ENCODE measurements at places on chromosomes 4 and X. TPM values are rescaled to one million over a fixed set of nuclear protein-coding genes. Genes with fewer than 3 reads are reported as not detected.

DNA sequence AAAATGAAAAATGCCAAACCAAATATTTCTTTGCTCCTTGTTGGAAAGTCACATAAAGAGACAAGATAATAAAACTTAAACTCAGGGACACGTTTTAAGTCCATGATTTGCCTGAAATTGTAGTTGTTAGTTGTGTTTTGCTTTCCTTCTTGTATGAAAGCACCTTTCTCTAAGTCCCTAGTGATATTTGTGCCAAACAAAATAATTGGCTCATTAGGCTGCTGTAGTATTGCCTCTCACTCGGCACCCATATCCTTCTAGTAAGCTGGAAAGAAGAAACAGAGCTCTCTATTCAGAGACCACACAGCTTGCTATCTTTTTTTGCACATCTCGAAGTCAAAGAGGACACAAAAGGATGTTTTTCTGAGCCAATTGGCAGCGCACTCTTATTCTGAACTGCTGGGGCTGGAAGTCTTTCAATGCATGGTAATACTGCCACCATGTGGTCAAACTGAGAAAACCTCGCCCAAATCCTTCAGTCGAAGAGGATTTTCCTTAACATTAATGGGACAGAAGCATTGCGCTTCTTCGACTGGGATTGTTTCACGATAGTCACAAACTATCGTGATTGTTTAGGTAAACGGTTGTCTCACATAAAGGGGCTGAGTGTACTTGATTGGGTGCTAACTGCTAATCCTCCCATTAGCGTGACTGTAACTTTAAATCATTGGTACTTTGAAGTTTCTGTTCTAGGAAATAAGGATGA lies 571.9 kb upstream of the LCORL start:
- peak; percentile 49 for DNase-seq

GRCh38 chr4:47538825-47539154 lies 53.7 kb downstream of the ATP10D start:
- no peak for DNase-seq

Gene FHDC1
- 3.5 TPM for total RNA-seq

DNA sequence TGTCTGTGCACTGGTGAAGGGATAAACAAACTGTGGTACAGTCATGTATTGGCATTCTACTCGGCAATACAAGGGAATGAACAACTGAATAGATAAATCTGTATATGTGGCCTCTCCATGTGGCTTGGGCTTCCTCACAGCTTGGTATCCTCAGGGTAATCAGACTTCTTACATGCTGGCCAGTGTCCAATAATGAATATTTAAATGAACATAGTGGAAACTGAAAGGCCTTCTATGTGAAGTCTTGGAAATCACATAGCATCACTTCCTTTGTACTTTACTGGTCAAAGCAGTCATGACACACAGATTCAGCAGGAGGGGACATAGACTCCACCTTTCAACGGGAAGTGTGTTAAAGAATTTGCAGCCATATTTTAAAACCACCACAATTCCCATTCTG lies 33.4 kb upstream of the GPR101 start:
- no peak for DNase-seq

GRCh38 chr4:7390336-7390735 lies 44.4 kb downstream of the PSAPL1 start:
- DNase-seq = no peak

- DNase-seq = no peak
These were observed 508.1 kb downstream of the STIM2 start for GRCh38 chr4:27368781-27369180.

DNA sequence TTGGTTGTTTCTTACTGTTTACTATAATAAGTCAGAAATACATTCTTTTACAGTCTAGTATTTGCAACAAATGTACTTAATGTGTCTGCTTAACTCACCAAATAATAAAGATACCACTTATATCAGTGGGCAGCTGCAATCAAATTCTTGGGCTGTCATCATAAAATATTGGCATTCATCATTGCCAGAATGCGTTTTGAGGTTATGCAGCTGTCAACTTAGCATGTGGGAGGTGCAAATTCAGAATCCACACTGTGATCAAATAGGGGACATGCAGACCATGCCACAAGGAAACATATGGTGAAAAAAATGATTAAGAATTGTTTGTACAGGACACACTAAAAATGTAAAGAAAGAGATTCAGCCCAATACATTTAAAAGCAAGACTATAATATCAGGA lies 86.5 kb downstream of the HCCS start:
- no peak for DNase-seq

DNA sequence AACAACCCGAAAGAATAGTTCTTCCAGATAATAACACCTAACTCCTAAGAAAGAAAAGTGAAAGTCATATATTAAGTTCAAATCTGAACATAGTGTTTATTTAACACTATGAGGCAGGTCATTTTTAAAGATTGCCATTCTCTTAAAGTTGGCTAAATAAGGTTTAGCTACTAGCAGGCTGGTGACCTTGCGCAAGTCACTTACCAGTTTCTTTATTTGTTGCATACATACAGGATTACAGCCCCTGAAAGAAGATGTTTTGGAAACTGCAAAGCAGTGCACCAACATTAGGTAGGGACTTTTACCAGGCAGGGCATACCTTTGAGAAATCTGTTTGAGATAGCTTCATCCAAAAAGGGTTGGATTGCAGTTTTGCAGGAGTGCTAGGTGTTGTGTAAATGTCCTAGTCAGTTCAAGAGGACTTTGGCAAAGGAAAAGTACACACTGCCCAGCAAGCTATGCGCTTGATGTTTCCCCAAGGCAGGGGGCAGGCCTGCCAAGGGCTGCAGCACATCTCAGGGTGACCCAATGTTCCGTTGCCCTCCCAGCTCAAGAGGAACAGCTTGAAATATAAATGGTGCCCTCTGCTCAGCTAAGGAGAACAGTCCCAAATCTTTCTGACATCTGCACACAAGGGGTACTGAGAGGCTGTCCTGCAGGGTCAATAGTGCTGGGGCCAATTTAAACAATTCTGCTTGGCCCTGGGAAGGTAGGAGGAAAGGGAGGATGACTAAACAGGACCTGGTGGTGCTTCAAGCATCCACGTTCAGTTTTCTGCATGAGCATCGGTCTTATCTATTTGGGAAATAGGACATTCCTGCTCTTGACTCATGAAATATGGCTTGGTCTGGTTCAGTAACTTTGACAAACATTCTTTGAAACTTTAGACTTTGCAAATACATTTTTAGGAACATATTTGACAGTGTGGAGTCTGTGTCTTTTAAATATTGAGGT lies 130.8 kb downstream of the COL4A6 start:
- peak; percentile 60 for DNase-seq

DNA sequence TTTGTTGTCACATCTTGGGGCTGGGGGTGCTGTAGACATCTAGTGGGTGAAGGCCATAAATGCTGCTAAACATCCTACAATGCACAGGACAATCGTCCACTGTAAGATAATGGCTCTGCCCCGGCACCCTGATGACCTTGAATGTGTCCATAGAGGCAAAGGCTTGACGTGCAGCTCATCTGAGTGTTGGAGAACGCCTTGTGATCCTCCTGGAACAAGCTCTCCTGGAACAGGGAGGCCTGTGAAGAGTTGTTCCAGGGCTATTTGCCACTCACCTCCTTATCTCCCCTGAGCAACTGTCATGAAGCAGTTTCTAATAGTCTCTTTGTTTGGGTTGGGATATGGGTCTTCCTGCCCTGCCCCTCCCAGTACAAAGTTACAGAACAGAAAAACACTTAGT lies 15.2 kb upstream of the PCYT1B start:
- no peak for DNase-seq

Gene CFAP99
- total RNA-seq = 1.4 TPM

DNA sequence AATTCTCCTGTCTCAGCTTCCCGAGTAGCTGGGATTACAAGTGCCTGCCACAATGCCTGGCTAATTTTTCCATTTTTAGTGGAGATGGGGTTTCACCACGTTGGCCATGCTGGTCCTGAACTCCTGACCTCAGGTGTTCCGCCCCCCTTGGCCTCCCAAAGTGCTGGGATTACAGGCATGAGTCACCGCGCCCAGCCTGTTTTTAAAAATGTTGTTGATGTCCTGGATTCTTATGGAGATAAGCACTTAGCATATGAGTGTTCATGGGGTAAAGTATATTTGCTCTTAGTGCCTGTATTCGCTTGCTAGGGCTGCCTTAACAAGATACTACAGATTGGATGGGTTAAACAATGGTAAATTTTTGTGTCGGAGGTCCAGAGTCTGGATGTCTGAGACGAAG lies 91.7 kb downstream of the CEP44 start:
- no peak for DNase-seq

Gene RS1
- not detected for total RNA-seq

Gene ITIH6
- total RNA-seq = not detected
